Mesendoderm (in vitro differentiated cells): ENCODE measurements at places on chromosomes 7 and 10.

GRCh38 chr10:6089334-6090219, 743 bp downstream of the RBM17 start:
- peak overlapping the region; percentile 27 for H3K27ac ChIP-seq
- DNase-seq: peak; percentile 90
- peak overlapping the region; percentile 89 for H3K4me3 ChIP-seq
- peaks cover 5% of the 10 kb centered on the region for H3K4me1 ChIP-seq
- H3K27me3 ChIP-seq: no peaks in the 10 kb centered on the region

- H3K36me3 ChIP-seq: no peaks in the 10 kb centered on the region
- H3K27me3 ChIP-seq: no peaks in the 10 kb centered on the region
- H3K4me1 ChIP-seq: no peaks in the 10 kb centered on the region
- no peak within 1 kb of the TSS for H3K4me3 ChIP-seq
Observed at GRCh38 chr10:84244651-84245270, at the start of gene RGR. Gene RGR (plus strand): TSS chr10:84245053. CDS start chr10:84245091, 38 bp downstream.

GRCh38 chr7:6178298-6179029, 94.0 kb downstream of the CYTH3 start:
- no peak overlapping the region for H3K4me3 ChIP-seq
- no peaks in the 10 kb centered on the region for H3K4me1 ChIP-seq
- no peaks in the 10 kb centered on the region for H3K36me3 ChIP-seq
- no peak overlapping the region for H3K27ac ChIP-seq
- no peak for DNase-seq

DNA sequence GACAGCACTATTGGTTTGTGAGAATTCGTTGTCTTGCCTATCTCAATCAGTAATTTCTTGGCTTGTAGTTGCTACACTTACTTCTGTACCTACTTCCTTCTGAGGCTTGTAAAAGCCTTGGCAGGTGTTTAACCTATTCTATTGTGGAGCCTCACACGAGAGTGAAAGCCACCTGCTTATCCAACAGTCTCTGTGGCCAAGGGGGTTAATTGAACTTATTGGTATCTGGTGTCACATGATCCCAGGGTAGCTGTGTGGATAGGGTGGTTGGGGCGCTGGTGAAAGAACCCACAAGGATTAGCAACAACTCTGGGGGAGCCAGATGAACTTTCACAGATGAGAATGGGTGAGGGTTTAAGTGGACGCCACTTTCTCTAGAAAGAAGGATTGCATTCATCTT, 13.9 kb upstream of the ATP6V0E2 start:
- H3K4me3 ChIP-seq: no peak overlapping the region
- H3K4me1 ChIP-seq: peaks cover 2% of the 10 kb centered on the region
- H3K27me3 ChIP-seq: no peaks in the 10 kb centered on the region
- H3K27ac ChIP-seq: no peak overlapping the region

DNA sequence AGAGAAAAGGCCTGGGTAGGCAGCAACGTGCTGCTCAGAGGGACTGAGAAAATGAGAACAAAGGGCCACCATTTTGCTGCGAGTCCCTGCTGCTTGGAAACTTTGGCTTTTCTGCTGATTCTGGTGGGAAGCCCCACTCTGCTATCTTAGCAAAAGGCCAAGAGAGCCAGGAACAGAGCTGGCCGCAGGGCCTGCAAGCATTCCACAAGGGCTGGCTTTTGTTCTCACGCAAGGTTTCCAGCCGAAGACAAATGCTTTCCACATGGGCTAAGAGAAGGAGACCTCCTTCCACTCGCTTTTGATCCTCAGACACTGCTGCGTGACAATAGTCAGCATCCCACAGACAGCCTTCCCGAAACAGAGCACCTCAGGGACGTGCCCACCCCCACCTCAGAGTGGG, 163.1 kb downstream of the ARHGAP12 start:
- H3K27ac ChIP-seq: no peak overlapping the region
- H3K36me3 ChIP-seq: no peaks in the 10 kb centered on the region
- no peak overlapping the region for H3K4me3 ChIP-seq
- peaks cover under 1% of the 10 kb centered on the region for H3K4me1 ChIP-seq
- DNase-seq: no peak

- H3K27me3 ChIP-seq: no peaks in the 10 kb centered on the region
- no peak overlapping the region for H3K27ac ChIP-seq
- H3K4me1 ChIP-seq: no peaks in the 10 kb centered on the region
- no peaks in the 10 kb centered on the region for H3K36me3 ChIP-seq
Observed at GRCh38 chr10:12531305-12532220, 182.2 kb downstream of the CAMK1D start.

DNA sequence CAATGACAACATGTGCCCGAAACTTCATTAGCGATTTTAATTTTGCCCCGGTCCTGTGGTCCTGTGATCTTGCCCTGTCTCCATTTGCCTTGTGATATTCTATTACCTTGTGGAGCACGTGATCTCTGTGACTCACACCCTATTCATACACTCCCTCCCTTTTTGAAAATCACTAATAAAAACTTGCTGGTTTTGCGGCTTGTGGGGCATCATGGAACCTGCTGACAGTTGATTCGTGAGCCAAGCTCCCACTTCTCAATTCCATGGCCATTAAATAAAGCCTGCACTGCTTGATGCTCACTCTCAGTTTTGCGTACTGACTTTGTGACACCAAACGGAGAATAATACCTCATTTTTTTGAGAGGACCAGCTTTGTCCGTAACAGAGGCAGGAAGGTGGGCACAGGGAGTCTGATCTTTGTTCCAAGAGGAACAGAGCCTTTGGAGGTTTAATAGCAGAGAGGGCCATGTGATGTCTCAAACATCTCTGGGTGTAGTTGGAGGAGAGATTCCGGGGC, 3.8 kb upstream of the ADAMTS14 start:
- H3K36me3 ChIP-seq: no peaks in the 10 kb centered on the region
- H3K4me3 ChIP-seq: no peak overlapping the region
- H3K4me1 ChIP-seq: no peaks in the 10 kb centered on the region
- no peak for DNase-seq
- no peak overlapping the region for H3K27ac ChIP-seq
- H3K27me3 ChIP-seq: no peaks in the 10 kb centered on the region

DNA sequence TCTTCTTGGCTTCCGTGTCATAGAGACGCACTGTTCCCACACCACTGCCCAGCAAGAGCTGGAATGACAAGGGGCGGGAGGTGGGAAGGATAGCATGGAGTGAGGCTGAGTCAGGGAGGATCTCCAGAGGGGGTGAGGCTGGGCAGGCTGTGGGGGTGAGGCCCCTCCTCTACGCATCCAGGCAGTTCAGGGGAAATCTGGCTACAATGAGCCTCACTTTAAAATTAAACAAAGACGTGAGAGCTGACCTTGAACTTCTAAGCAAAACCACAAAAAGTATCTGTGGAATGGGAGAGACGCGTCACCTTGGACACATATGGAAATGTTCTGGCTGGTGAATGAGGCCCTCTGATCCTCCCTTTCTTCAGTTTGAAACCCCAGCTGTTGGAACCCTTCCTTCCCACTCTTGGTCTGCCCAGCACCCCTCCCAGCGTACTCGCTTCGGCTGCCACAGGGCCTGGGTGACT, 17.7 kb downstream of the WDR91 start:
- H3K27me3 ChIP-seq: no peaks in the 10 kb centered on the region
- DNase-seq: no peak
- no peak overlapping the region for H3K27ac ChIP-seq
- no peaks in the 10 kb centered on the region for H3K36me3 ChIP-seq

GRCh38 chr10:128887856-128888255, 579.2 kb upstream of the MGMT start:
- no peaks in the 10 kb centered on the region for H3K4me1 ChIP-seq
- H3K4me3 ChIP-seq: no peak overlapping the region

- H3K27me3 ChIP-seq: no peaks in the 10 kb centered on the region
- DNase-seq: peak; percentile 89
- H3K36me3 ChIP-seq: no peaks in the 10 kb centered on the region
- H3K27ac ChIP-seq: peak overlapping the region; percentile 66
- peaks cover 8% of the 10 kb centered on the region for H3K4me1 ChIP-seq
Observed at GRCh38 chr7:78576236-78576635, 777.7 kb downstream of the PHTF2 start.

DNA sequence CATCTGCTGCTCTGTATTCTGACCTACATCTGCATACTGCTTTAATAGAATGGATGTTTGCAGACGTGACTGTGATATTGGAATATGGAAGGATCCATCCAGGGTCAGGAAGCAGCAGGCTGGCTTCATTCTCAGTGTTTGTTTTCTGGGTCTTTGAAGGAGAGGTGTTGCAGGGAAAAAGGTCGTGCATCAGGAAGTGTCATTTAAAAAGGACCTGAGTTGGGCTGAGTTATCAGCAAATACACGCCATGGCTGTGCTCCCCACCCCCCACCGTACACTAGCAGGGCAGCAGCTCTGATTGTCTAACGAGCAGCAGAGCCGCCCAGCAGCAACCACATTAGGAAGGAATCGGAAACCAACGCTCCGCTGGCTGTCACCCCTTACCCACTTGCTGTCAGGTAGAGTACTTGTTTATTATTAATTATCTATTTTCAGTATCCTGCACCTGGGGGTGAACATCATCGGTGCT, 63.1 kb upstream of the STEAP1B start:
- DNase-seq: no peak
- peak overlapping the region; percentile 44 for H3K27ac ChIP-seq
- no peak overlapping the region for H3K4me3 ChIP-seq
- no peaks in the 10 kb centered on the region for H3K36me3 ChIP-seq
- H3K27me3 ChIP-seq: no peaks in the 10 kb centered on the region
- peaks cover 10% of the 10 kb centered on the region for H3K4me1 ChIP-seq

DNA sequence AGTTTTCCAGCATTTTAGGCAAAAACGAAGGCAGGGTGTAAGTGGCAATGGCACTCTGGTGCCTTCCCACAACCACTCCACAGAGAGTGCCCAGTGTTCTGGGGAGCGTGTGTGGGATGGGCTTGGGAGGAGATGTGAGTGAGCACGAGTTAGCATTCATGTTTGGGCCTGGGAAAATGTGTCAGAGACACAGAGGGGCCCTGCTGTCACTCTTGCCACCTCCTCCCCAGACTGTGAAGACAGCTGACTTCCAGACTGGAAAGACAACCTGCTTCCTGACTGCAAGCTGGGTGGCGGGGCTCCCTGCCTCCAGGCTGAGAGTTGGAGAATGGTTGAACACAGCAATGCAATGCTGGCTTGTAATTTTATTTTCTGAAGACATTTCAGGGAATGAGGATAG, 454.5 kb upstream of the ZMIZ1 start:
- no peaks in the 10 kb centered on the region for H3K36me3 ChIP-seq
- H3K4me1 ChIP-seq: no peaks in the 10 kb centered on the region
- no peak overlapping the region for H3K27ac ChIP-seq
- peak; percentile 15 for DNase-seq

- H3K27me3 ChIP-seq: no peaks in the 10 kb centered on the region
- DNase-seq: no peak
- no peaks in the 10 kb centered on the region for H3K4me1 ChIP-seq
- no peak overlapping the region for H3K4me3 ChIP-seq
- no peak overlapping the region for H3K27ac ChIP-seq
Observed at GRCh38 chr10:76649723-76650127, 987.9 kb downstream of the KCNMA1 start.

- H3K4me3 ChIP-seq: no peak overlapping the region
- H3K4me1 ChIP-seq: no peaks in the 10 kb centered on the region
- no peaks in the 10 kb centered on the region for H3K36me3 ChIP-seq
- no peaks in the 10 kb centered on the region for H3K27me3 ChIP-seq
- H3K27ac ChIP-seq: no peak overlapping the region
Observed at GRCh38 chr10:22029445-22030236, 26.1 kb upstream of the DNAJC1 start.

GRCh38 chr10:98328163-98328562, 60.2 kb upstream of the LOXL4 start:
- no peak overlapping the region for H3K27ac ChIP-seq
- H3K4me1 ChIP-seq: no peaks in the 10 kb centered on the region
- no peak for DNase-seq
- H3K4me3 ChIP-seq: no peak overlapping the region
- no peaks in the 10 kb centered on the region for H3K36me3 ChIP-seq

GRCh38 chr7:76261931-76262330, 40.5 kb upstream of the HSPB1 start:
- no peaks in the 10 kb centered on the region for H3K36me3 ChIP-seq
- H3K27ac ChIP-seq: no peak overlapping the region
- no peak for DNase-seq
- H3K27me3 ChIP-seq: no peaks in the 10 kb centered on the region

GRCh38 chr7:45617166-45617565, 43.0 kb downstream of the ADCY1 start:
- H3K36me3 ChIP-seq: no peaks in the 10 kb centered on the region
- H3K27ac ChIP-seq: no peak overlapping the region
- DNase-seq: peak; percentile 75
- H3K4me3 ChIP-seq: no peak overlapping the region

DNA sequence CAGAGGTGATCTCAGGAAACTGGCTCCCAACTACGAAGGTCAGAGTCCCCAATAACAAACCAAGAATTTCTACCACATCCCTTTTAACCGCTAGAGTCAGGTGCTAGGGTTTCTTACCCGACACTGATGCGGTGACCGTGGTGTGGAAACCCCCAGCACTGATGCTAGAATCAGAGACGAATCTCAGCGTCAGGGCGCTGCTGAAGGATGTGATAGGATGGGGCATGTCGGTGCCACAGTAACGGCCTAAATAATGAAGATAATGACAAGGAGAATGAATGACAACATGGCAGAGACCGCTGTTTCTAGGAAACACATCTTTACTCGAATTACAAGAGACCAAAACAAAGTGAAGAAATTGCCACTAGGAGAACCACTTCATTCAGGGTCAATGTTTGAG, 131.1 kb upstream of the RSU1 start:
- peaks cover 8% of the 10 kb centered on the region for H3K4me1 ChIP-seq
- H3K27ac ChIP-seq: no peak overlapping the region
- H3K27me3 ChIP-seq: no peaks in the 10 kb centered on the region
- peak; percentile 9 for DNase-seq
- H3K4me3 ChIP-seq: no peak overlapping the region

- DNase-seq: no peak
- no peak overlapping the region for H3K27ac ChIP-seq
- H3K27me3 ChIP-seq: no peaks in the 10 kb centered on the region
- no peak overlapping the region for H3K4me3 ChIP-seq
- no peaks in the 10 kb centered on the region for H3K36me3 ChIP-seq
Observed at GRCh38 chr10:7480742-7481367, 70.0 kb upstream of the SFMBT2 start.

GRCh38 chr10:71158902-71159301, 53.5 kb upstream of the UNC5B start:
- no peak for DNase-seq
- no peak overlapping the region for H3K27ac ChIP-seq
- no peaks in the 10 kb centered on the region for H3K4me1 ChIP-seq
- H3K4me3 ChIP-seq: no peak overlapping the region
- H3K27me3 ChIP-seq: no peaks in the 10 kb centered on the region
- no peaks in the 10 kb centered on the region for H3K36me3 ChIP-seq

DNA sequence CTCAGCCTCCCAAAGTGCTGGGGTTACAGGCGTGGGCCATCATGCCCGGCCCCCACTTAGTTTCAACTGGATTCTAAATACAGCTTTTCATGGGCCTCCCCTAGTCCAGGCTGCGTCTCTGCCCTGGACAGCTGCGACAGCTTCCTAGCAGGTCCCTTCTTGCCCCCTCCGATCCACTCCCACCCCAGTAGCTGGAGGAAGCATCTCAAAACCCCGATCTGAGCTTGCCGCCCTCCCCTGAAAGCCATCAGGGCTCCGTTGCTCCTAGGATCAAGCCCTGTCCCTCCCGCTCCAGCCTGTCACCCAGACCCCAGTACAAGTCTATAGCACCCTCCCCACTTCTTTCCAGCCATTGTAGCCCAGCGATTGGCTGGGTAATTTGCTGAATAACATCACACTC, 64.5 kb downstream of the VWA2 start:
- no peak for DNase-seq
- no peaks in the 10 kb centered on the region for H3K4me1 ChIP-seq
- no peaks in the 10 kb centered on the region for H3K36me3 ChIP-seq
- no peak overlapping the region for H3K4me3 ChIP-seq

- no peak for DNase-seq
- H3K4me3 ChIP-seq: no peak overlapping the region
- H3K4me1 ChIP-seq: no peaks in the 10 kb centered on the region
- H3K36me3 ChIP-seq: no peaks in the 10 kb centered on the region
- no peaks in the 10 kb centered on the region for H3K27me3 ChIP-seq
- no peak overlapping the region for H3K27ac ChIP-seq
Observed at GRCh38 chr10:71247414-71247705, 35.0 kb downstream of the UNC5B start.
